Skin of body (tissue), 3 donors: ENCODE measurements at places on chromosomes 2 and 18.
A peak's percentile ranks its signal among the peaks of the same experiment; 100 is the strongest.

DNA sequence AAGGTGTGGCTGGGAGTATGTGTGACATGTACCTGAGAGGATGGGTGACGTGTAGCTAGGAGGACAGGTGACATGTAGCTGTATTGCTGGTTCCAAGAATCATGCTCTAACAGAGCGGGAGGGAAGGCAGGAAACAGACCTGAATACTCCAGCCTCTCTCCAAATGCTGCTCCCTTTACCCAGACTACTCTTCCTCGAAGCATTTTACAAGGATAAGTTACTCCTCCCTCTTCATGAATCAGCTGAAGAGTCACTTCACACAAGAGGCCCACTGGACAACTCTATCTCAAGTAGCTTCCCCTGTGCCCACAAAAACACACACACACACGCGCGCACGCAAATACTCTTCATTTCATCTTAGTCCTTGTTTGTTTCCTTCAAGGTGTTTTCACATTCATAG, 52.6 kb upstream of the KIDINS220 start:
- DNase-seq, result no peak

- no peak for DNase-seq
Measured at GRCh38 chr2:217886720-217887309, 116.0 kb downstream of the TNS1 start.

DNA sequence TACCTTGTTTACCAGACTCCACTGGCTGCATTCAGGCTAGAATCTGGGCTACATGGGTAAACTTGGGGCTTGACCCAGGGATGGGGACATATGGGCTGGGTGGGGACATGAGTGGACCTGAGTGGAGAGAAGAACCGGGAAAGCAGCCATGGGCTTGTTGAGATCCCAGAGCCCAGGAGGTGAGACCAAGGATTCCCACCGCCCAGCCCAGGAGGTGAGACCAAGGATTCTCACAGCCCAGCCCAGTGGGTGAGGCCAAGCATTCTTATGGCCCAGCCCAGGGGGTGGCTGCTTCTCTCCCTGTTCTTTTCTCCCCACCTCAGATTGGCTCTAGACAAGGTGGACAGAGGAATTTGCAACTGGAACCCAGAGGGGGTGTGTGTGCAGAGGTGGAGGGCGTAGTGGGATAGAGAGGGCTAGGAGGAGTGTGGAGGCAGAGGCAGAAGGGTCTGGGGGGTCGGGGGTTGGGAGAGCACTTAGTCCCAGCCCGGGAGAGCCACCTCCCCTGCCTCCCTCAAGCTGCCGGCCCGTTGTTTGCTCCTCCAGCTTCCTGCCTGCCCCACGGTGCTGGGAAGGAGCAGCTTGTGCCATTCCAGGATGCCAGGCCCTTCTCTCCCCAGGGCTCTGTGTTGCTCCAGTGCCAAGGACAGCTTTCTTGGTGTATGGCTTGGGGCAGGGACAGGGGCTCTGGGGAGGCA, 25.6 kb downstream of the GLI2 start:
- DNase-seq, result no peak

DNA sequence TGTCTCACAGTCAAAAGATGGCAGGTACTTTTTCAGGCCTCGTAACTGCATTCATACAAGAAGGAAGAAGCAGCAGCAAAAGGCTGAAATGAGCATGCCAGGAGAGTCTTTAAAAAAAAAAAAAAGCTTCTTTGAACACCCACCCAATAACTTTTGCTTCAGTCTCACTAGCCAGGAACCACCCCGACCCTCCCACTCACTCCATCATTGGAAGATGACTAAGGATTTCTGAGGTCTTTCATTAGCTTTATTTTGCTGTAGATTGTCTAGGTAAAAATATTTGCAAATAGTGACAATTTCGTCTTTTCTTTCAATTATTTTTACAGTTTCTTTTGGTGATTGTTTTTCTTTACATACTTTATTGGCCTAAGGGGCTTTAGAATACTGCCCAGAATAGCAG, 37.9 kb downstream of the RBBP8 start:
- no peak for DNase-seq

DNA sequence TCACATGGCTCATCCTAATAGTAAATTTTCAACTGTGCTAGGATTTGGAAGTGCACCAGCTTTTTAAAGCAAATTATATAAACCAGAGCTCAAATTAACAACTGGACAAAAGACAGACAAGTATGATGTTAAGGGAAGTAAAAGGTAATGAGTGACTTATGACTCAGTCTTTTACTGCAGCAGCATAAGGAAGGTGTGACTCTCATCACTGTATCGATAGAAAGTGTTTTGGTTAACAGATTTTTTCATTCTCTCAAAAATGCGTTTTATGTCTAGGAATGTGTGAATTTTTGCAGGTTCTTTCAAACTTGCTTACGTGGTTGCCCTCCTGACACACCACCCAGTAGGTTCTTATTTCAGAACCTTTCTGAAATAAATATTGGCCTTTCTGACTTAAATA, 244.2 kb upstream of the BOD1L2 start:
- no peak for DNase-seq

- DNase-seq, result no peak
Measured at GRCh38 chr18:41096504-41096903, 858.5 kb upstream of the PIK3C3 start.

GRCh38 chr18:63119647-63120046, 199.9 kb downstream of the BCL2 start:
- no peak for DNase-seq

GRCh38 chr2:189254268-189254883, 74.8 kb upstream of the COL5A2 start:
- peak; percentile 97 for DNase-seq

DNA sequence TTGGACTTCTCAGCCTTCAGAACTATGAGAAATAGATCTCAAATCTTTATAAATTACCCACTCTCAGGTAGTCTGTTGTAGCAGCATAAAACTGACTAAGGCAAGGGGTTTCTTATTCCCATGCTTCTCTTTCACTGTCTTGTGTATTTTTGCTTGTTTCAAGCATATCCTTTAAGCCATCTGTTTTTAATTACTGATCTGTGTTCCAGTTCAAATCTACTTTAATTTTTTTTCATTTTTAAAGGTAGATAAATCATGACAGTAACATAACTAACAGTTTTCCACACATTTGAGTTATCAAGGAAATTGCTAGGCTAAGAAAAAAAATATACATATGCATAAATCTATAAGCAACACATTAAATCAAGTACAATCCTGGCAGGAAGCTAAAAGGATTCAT, 317.9 kb upstream of the TNP1 start:
- no peak for DNase-seq

DNA sequence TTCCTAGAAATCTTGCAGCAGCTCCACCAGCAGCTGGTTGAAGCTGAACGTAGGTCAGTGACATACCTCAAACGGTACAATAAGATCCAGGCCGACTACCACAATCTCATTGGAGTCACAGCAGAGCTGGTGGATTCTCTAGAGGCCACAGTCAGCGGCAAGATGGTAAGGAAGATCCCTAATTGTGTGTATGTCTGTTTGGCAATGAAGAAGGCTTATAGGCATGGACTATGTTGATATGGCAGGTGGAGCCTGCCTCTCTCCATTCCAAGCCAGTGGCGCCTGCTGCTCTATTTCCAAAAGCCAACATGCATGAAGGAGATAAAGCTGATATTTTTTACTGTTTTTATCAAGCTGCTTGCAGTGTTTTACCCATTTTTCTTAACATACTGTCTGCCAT, 36.8 kb downstream of the ARMC9 start:
- DNase-seq, result no peak

DNA sequence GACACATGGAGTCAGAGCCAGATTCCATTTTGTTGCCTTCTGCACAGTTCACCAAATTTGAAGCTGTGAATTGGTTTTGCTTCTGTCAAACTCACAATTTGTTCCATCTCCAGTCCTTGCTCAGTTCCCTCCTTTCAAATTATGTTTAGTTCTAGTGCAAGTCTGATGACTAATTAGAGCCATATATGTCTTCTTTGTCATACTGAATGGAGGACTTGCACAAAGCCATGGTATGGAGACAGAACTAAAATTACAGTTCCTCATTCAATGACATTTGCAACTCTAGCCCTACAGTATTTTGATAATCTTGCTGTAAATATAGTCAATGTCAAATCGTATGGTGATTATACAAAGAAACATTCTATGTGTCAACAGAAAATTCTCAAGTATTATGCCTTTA, 936.9 kb upstream of the CELF4 start:
- no peak for DNase-seq

GRCh38 chr2:186457908-186458307, 28.2 kb upstream of the ZC3H15 start:
- no peak for DNase-seq

DNA sequence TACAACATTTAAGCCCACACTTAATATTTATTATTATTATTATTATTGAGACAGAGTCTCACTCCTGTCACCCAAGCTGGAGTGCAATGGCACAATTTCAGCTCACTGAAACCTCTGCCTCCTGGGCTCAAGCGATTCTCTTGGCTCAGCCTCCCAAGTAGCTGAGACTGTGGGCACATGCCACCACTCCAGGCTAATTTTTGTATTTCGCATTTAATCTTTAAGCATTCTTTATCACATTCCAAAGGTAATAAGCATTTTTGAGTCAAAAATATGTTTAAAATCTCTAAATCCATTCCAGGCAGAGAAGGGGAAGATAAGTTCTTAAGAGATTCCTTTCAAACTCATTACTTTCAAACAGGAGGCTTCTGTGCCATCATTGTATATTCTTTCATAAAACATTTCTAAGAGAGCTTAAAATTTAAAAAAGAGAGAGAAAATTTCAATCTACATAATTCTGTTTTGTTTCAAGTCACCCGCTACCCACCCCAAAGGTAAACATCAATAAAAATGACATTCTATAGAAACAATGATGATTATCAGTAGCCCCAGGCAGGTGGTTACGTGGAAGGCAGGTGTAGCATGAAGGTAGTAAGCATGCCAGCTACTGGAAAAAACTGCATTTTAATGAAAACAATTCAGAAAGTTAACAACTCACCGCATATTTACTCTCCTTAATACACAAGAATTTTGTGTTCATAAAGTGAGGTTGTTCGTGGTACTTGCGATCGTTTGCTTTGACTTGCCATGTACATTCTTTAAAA, 84.4 kb upstream of the NARS1 start:
- DNase-seq, result no peak

DNA sequence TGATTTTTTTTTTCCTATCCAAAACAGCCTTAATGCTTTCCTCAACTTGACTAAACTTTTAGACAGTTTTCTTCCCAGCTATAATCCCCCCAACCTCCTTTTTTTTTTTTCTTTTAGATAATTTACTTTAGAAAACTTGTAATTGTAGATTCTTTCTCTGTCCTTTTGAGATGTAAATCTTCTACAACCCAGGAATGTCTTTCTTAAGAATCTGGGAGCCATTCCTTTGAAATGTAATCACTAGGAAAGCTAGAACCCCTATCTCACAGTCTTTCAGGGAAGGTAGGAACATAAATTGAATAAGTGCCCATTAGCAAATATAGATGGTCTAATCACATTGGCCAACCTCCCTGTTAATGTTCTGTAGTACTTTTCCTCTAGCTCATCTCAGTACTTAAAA, 285.4 kb downstream of the NUP35 start:
- DNase-seq, result no peak
